ENCODE measurements at places on chromosomes 6 and 20.
A peak's percentile ranks its signal among the peaks of the same experiment; 100 is the strongest.

- DNase-seq = no peak
These were observed 73.1 kb downstream of the AGPAT4 start for GRCh38 chr6:161200610-161201370.

DNA sequence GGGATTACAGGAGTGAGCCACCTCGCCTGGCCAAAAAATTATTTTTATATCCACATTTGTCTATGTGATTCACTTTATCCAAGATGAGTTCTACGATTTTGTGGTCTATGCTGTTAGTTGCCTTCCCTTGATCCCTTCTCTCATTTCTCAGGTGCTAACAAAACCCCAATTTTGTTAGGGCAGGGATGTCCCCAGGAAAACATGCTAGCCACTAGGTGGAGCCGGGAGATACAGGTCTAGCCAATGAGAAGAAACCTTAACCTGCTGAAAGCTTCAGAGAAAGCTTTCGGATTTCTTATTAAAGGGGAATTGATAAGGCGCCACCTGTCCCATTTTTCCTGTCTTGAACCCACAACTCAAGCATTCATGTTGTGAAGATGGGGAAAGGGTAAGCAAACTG is 167.4 kb upstream of the OLIG3 start:
- DNase-seq = peak; percentile 41

DNA sequence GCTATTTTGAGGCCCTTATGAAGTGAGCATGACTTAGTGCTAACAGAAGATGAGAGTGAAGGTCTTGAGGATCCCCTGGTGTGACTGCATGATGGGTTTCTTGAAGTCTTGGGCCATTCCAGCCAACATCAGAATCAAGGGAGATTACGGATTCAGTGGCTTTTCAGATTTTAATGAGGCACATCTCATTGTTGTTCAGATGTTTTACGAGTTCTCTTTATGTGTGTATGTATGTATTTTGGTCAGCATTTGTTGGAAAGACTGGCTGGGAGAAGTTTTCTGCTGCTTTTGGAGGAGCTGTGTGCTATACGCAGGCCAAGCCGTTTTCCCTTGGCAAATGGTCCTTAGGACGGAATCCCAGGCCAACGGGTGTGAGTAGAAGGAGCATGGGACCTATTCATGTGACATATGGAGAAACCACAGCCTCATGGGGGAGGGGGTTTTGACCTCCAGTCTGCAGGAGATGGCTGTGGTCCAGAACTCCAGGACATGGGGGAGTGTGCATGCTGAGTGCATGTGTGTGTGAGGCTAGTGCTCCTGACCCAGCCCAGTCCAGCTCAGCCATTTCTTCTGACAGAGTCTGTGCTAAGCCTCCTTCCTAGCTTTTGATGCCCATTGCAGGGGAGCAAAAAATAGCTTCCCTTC is 35.3 kb downstream of the CHMP4B start:
- no peak for DNase-seq

DNA sequence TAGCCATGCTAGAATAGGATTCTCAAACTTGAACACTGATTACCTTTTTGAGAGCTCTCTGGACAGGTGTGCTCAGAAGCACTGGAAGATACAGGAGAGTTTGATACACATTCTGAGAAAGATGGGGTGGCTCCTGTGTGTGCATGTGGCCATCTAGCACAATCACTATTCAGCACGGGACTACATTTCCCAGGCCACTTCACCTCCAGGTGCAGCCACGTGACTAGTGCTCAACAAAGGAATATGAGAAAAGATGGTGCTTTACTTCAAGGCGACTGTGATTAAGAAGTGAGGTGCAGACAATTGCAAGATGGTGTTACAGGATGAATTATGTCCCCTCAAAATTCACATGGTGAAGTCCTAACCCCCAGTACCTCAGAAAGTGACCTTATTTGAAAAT is 103.8 kb downstream of the BACH2 start:
- DNase-seq = no peak

DNA sequence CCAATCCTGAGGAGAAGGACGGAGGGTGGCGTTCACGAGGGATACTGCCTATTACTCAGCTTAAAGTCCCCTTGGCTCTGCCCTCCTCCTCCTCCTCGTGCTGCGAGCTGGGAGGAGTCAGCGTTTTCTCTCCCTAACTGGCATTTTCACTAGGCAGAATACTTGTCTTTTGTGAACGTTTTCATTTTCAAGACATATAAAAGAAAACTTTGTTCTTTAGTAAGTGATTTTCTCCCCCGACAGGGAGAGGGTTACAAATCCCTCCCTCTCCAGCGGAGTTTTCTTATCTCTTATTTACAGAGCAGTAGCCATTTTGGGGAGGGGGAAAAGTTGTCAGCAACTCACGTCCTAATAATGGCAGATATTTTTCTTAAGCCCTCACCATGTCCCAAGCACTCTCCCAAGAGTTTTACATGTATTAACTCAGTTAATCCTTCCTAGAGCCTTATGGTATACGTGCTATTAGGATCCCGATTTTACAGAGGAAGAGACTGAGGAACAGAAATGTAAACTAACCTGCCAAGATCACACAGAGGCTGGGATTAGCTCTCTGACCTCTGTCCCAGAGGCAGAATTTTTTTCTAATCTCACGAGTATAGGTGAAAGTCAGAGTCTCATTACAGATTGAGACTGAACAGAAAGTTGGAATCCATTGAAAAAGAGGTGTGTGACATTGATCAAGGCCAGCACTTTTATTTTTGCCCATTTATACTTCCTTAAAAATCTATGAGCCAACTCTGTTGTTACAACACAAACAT is 30.0 kb upstream of the ZNF217 start:
- DNase-seq = peak; percentile 23

GRCh38 chr6:22444330-22444729 is 125.0 kb upstream of the HDGFL1 start:
- DNase-seq = no peak

DNA sequence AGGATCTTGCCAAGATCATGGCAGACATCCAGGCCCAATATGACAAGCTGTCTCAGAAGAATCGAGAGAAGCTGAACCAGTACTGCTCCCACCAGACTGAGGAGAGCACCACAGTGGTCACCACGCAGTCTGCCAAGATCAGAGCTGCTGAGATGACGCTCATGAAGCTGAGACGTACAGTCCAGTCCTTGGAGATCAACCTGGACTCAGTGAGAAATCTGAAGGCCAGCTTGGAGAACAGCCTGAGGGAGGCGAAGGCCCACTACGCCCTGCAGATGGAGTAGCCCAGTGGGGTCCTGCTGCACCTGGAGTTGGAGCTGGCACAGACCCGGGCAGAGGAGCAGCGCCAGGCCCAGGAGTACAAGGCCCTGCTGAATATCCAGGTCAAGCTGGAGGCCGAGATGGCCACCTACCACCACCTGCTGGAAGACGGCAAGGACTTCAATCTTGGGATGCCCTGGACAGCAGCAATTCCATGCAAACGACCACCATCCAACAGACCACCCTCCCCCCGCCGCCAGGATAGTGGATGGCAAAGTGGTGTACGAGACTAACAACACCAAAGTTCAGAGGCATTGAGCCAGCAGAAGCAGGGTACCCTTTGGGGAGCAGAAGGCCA is 44.7 kb upstream of the GRM4 start:
- no peak for DNase-seq

DNA sequence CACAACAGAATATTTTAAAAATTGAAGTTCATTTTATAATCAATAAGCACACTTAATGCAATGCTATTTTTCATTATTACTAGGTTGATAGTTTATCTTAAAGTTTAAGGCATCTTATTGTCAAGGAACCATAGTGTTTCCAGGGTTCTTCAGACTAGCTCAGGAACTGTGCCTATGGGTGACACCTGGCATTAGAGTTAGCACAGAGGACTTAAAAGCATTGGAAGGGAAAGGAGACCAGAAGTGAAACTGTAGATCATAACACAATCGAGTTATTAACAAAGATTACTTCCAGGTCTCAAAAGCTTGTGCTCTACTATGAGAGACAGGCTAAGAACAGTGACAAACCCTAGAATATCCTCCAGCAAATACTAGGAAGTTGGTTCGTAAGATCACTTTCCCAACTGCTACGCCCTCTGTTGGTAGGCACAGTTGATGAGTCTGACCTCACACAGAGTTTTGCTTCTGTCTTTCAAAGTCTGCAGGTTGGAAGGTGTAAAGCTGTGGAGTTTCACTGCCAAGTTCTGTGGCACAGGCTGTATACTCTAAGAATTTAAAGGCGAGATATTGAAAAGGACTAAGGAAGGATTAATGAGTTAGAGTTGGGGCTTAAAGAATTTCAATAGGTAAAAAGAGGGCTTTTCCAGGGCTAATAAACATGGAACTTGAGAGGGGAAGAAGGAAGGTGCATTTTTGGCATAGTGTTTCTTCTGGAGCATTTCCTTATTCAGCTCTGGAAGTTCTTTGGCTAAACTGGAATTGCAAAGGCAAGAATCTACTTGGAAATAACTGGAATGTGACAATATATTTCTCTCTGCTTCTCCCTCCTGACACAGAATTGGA is 531.3 kb upstream of the JAG1 start:
- DNase-seq = no peak

GRCh38 chr6:31585491-31585890 is 586 bp upstream of the LST1 start:
- DNase-seq = no peak

DNA sequence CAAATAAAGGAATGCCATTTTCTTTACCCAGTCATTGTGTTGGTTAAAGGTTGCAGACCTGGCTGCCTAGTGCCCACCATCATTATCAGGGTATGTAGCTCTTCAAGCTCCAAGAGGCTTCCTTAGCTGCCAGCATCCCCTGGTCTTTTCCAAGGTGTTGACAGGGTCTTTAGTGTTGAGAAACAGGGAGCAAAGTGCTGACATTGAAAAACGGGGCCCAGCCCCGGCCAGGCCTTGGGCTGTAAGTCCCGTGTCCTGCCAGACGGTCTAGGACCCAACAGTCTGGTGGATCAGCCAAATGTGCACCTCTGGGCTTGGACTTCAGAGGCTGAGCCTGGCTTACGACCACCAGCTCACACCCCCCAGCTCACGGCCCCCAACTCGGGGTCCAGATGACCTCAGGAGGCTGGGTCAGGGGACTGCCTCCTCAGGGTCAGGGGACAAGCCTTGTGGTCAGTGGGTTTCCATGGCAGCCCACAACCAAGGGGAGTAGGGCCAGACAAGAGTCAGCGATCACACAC is 114.4 kb upstream of the MLN start:
- no peak for DNase-seq

DNA sequence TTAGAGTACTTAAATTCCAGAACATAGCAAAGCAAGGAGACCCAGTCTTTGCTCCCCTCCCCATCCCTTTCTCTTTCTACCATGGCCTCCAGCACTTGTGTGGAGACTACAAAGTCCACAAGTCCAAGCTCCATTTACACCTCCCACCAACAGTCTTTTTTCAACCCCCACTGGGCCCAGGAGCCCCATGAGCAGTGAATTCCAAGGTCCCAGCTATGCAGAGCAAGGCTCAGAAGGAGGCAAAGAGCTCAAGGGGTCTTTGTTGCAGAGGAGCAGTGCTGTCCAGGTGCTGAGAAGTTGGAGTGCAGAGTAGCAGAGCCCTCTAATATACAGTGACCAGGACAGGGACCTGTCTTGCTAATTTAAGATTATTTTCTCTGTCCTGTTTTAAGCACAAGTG is 9.0 kb downstream of the PAK5 start:
- DNase-seq = no peak

DNA sequence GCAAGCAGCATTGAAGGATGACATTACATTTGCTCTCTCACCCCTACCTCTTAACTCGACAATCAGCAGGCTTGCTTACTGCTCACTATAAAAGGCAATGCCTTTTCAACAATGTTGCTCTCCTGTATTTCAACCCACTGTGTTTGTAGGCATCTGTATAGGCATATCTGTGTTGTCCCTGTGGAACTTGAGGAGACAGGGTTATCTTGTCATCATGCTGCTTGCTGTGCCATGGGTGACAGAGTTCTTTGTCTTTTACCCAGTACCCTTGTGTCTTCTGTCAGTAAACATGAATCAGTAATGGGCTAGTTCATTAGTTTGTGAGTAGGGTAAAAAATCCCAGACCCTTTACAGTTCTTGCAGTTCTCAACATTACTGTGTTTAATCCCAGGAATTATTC is 25.2 kb downstream of the PHF3 start:
- no peak for DNase-seq

DNA sequence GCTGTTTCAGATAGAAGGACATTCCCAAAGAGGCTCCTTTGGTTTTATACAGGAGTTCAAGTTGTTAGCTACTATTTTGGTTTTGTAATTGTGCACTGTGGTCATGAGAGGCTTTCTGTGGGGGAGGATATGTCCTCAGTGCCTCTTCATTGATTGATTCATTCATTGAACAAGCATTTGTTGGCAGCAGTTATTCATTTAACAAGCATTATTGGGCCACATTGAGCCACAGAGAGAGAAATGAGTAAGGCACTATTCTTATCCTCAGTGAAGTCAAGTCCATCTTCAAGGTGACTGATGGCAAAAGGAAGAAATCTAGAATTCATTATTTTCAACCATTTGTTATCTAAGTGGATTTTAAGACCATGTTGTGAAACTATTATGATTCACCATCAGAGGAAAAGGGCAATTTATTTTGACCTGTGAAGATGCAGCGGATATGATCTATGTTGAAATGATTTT is 697.2 kb upstream of the CITED2 start:
- no peak for DNase-seq

DNA sequence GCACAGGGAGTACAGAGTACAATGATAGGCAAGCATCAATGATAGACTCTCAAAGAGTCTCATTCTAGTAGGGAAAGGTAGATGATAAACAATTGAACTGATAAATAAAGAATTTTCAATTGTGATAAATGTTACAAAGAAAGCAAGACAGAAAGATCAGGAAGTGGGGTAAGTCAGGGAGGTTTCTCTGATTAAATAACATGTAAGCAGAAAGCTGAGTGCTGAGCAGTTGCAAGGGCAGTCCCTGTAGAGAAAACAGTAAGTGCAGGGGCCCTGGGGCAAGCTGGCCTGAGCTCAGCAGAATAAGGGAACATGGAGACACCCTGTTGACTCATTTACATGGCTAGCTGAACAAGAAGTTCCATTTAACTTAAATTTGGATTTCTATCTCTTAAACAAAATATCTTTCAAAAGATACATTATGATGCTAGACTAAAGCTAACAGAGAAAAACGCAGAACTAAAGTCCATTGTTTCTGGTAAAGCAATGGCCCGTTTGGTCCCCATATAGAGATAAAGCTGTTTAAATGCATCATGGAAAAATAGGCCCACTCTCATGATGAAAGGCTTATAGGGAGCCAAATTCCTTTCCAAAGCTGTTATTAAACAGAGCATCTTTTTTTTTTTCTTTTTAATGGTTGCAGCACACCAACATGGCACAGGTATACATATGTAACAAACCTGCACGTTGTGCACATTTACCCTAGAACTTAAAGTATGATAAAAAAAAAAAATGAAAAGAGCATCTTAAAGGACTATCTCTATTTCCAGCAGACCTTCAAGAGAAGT is 5.3 kb upstream of the TNFAIP3 start:
- no peak for DNase-seq
